ENCODE measurements at places on chromosomes 7 and 10.

- no peak for DNase-seq
These were observed 24.8 kb downstream of the ZC3HAV1 start for GRCh38 chr7:139084709-139085108.

GRCh38 chr10:50739618-50740292, at the start of gene ASAH2B:
ASAH2B (plus strand) TSS chr10:50739936; CDS start chr10:50745131, 5,195 bp downstream.
- DNase-seq: peak; percentile 36

DNA sequence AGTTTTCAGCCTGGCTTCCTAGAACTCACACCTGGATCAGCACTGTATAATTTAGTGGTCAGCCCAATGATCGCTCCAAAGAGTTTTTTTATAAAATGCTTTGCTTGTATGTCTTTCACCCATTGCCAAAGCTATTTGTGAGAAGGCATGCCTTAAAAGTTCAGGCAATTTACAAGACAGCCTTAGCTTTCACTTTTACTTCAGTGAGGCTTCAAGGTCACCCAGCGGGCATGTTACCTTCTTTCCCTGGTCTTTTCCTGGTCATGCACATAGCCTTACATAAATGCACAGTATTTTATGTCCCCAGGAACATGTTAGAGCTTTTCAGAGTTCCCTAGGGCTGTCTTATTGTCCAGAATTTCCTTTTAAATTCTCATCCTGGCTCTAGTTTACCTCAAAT, 179.9 kb upstream of the TMEM72 start:
- no peak for DNase-seq

GRCh38 chr10:63128443-63128842, 4.7 kb upstream of the NRBF2 start:
- DNase-seq: no peak

DNA sequence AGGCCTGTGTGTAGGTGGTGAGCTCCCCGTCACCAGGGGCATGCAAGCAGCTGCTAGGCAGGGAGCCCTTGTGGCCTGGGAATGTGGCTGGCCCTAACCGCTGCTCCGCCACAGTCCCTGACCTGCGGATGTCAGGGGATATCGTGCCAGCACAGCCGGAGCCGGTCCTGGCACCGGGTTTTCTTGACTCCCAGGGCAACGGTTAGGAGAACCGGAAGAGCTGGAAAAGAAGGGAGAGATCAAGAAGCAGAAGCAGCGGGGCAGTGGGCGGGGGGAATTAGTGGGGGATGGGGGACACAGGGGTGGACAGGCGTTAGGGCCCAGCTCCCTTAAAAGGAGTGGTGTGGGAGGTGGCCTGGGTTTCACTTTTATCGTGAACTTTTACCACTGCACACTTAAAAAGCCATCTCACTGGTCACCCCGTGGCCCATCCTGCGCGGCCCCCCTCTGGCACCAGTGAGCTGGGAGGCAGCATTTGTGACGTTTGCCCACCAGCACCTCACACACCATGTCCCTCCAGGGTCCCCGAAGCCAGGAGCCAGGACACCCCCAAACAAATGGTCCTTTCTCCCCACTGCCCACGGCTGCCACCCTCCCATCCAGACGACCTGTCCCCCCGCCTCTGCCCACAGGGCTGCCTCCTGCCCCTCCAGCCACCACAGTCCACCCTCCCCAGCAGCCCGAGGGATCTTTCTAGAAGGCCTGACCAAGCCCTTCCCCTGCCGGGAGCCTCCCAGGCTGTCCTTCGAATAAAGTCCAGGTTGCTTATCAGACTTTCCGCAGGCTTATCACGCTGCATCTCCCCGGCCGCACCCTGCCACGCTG, 1.8 kb upstream of the MICALL2 start:
- DNase-seq: peak; percentile 81

DNA sequence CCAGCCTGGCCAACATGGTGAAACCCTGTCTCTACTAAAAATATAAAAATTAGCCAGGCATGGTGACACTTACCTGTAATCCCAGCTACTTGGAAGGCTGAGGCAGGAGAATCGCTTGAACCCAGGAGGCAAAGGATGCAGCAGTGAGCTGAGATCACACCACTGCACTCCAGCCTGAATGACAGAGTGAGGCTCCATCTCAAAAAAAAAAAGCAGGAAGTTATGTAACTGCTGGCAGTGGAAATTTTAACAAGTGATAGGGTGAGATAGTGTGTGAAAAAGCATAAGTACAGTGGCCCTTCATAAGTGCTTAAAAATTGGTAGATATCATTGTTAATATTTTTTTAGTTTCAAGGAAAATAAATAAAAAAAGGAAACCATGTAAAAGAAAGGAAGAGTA, 12.3 kb downstream of the AKR1C3 start:
- peak; percentile 50 for DNase-seq

DNA sequence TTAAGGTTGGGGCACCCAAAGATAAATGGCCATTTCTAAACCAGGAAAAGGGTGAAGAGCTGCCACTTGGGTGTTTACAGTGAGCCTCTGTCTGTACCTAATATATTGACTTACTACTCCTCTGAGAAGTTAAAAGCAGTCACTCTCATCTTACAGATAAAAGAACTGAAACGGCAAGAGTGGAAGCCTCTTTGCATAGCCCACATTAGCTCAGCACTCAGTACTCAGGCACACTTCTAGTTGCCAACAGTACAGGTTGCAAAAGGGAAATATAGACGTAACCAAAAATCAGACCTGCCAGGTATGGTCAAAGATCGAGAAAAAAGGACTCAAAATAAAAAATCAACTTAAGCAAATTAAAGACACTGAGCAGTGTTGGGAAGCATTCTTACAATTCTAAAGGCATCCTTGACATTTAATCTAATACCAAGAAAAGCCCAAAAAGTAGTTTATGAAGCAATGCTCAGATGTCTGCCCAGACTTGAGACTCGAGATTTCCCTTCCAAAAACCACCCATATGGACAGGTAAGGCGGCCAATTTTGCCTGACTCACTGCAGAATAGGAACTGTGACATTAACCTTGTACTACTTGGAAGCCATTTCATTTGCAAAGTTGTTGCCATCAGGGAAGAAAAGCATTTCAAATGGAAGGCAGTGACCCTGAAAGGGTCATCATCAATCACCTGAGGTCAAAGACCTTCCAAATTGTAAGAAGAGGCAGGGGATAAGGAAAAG, 139.3 kb downstream of the SLC25A13 start:
- DNase-seq: no peak

GRCh38 chr7:144027070-144027469, 21.7 kb upstream of the OR2A5 start:
- DNase-seq: peak; percentile 63

DNA sequence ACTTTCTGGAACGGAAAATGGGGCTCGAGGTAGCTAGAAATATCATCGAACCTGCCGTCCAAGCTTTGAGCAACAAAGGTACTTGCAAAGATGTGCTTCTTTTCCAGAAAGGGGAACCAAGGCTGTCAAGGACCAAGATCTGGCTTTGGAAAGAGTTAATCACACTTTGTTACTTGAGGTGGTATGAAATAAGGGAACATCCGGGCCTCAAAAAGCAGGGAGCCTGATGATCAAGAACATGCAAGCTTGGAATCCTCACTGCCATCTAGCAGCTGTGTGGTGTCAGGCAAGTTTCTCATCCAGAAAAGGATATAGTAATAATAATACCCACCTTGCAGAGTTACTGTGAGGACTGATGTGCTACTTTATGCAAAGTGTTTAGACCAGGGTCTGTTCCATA, 329.5 kb downstream of the GRID1 start:
- DNase-seq: no peak

DNA sequence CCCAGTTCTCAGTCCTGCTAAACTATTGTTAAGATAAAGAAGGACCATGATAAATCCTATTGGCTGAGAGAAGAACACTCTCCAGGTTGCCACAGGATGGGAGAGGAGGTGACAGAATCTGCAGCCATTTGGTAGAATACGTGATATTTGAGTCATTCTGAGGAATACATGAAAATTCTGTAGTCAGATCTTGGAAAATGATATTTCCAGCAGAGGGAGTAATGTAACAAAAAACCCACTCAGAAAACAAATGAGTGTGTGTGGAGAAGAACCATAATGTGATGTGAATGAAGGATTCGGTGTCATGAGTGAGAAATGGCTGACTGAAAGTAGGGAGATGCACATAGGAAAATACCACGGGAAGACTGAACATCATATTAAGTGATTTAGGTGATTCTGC, 128.5 kb upstream of the PFKP start:
- DNase-seq: no peak

GRCh38 chr10:92432596-92432995, 141.3 kb downstream of the IDE start:
- no peak for DNase-seq

- DNase-seq: no peak
These were observed 30.5 kb downstream of the ARHGAP22 start for GRCh38 chr10:48574322-48574796.

DNA sequence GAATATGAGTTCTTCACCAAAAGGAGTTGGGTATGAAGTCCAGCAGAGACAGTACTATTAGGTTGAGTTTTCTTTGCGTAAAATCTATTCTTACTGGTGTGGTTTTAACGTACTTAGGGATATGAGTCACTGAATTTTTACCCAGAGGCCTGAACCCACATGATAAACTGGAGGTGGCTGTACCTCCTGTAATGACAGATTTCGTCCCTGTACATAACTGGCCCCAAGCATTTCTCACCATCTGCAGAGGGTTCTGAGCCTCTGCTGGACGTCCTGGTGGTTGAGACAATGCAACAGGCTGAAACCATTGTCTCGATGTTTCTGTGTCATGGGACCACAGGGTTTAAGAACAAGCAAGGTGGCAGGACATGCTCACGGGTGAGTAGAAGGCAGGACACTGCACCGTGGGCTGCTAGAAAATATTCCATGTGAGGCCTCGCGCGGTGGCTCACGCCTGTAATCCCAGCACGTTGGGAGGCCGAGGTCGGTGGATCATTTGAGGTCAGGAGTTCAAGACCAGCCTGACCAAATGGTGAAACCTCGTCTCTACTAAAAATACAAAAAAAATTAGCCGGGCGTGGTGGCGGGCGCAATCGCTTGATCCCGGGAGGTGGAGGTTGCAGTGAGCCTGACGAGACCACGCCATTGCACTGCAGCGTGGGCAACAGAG, 233.9 kb downstream of the DNAJB6 start:
- peak; percentile 10 for DNase-seq

DNA sequence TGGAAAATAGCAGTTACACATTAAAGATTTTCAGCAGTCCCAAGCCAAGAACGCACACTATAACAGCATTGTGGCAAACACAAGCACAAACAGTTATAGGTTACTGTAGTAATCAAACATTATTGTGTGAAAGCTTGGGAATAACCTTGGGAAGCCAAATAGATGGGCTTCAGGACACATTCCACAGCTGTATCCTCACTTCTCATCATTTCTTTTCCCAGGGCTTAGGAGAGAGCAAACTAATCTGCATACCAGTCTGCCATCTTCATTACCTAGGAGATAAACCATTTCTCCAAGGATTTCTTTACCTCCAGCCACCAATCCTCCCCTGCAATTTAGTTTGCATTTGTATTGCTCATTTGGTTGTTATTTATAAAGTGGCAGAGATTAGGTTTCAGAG, 352.4 kb downstream of the SH2D4B start:
- DNase-seq: no peak

DNA sequence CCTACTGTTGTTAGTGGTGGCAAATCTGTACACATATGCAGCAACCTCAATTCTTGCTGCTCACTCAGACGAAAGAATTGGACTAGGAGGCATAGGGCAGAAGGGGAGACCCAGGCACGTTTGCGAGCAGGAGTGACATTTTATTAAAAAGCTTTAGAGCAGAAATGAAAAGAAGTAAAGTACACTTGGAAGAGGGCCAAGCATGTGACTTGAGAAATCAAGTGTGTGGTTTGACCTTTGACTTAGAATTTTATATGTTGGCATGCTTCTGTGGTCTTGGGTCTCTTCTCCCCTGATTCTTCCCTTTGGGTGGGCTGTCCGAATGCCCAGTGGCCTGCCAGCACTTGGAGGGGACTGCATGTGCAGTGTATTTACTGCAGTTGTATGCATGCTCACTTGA, 205.5 kb upstream of the SEMA3D start:
- no peak for DNase-seq

DNA sequence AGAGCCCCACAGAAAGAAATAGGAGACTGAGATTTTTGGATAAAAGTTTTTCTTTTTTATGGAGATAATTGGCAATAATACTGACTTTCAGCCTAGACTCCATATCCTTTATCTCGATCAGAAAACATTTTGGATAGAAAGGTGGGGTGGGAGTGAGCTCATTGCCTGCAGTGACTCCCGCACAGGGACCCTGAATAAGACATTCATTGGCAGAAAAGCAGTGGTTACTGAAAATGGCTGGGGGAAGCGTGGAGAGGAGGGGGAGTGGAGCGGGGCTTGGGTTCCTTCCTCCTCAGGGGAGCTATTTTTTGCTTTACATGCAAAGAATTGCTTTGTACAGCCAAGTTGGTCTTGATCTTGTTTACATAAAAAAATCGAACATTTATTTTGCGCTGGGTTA, 90.4 kb upstream of the BMPER start:
- DNase-seq: peak; percentile 19

- DNase-seq: no peak
These were observed 592.7 kb upstream of the GALNT17 start for GRCh38 chr7:70539205-70539604.

- no peak for DNase-seq
These were observed 78.9 kb upstream of the SMIM30 start for GRCh38 chr7:113197274-113197673.

GRCh38 chr10:6602026-6602699, 22.1 kb upstream of the PRKCQ start:
- DNase-seq: no peak

- no peak for DNase-seq
These were observed at the start of gene AFAP1L2 for GRCh38 chr10:114404171-114405010. AFAP1L2 (minus strand) TSS chr10:114404502; CDS start chr10:114404455, 47 bp downstream.

Measured in common myeloid progenitor, CD34-positive (primary cell).